GM04503 (cell line): ENCODE measurements at places on chromosomes 3 and 15.

GRCh38 chr3:87997966-87998365, 60.8 kb downstream of the CGGBP1 start:
- no peak for DNase-seq

DNA sequence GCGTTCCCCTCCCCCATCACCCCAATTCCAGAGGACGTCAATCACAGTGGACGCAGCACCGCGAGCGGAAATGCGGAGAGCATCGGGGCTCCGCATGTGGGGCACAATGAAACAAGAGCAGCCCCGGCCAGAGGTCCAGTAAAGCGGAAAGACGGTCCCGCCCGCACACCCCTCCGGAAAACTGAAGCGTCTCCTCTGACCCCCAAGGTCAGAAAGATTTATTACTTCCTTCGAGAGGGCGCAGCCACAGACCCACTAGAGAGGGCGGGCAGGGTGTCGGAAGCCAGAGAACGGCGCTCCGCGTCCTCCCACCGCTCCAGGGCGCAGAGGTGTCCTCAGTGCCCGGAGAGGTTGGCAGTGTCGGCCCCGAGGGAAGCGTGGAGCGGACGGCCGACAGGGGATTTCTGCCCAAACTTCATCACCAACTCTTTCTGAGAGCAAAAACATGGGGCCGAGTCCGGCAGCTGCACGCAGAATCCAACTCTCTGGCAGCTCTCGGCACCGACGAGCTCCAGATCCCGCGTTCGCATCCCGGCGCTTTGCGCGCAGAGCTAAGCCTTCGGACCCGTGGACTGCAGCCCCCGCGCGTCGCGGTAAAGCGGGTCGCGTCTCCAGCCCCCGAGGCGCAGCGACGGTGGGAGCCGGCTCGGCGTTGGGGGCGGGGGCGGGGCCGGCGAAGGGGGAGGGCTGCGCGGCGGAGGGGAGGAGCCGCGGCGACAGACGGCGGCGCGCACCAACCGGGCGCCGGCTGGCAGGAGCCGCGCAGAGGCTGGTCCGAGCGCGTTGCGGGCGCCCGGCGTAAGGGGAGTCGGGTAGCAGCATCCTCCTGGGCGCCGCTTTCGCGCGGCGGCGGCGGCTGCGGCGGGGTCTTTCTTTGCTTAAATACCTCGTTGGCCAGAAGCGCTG, at the start of gene CHST2:
TSS of gene CHST2 (plus strand) at position 763 of the 906 bp plus-strand sequence. CDS start 1,046 bp downstream, outside the sequence.
- no peak for DNase-seq

GRCh38 chr3:36893826-36894225, 51.0 kb downstream of the TRANK1 start:
- no peak for DNase-seq

GRCh38 chr15:99550077-99550476, 15.7 kb upstream of the MEF2A start:
- no peak for DNase-seq

- DNase-seq: no peak
Observed at GRCh38 chr3:141411251-141411771, 43.0 kb downstream of the ZBTB38 start.

DNA sequence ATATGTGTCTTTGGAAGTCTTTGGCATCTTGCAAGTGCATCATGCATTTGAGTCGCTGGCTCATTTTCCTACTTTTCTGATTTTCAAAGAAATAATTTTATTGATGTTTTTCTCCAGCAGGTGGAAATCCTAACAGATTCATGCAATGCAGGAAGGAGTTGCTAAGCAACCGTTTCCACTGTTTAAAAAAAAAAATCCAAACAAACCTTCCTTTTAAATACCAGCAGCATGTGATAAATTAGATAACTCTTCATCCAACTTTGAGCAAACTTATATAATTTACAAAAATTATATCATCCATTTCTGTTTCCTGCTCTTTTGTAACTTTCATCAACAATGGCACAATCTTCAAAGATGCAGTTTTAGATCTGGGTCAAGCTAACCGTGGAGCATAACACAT, 364.1 kb downstream of the MFSD1 start:
- DNase-seq: no peak

GRCh38 chr3:194689493-194689944, 3.8 kb downstream of the FAM43A start:
- no peak for DNase-seq

- no peak for DNase-seq
Observed at GRCh38 chr15:41416128-41416741, 660 bp upstream of the RTF1 start.

- no peak for DNase-seq
Observed at GRCh38 chr3:153028381-153028780, 133.6 kb upstream of the RAP2B start.

DNA sequence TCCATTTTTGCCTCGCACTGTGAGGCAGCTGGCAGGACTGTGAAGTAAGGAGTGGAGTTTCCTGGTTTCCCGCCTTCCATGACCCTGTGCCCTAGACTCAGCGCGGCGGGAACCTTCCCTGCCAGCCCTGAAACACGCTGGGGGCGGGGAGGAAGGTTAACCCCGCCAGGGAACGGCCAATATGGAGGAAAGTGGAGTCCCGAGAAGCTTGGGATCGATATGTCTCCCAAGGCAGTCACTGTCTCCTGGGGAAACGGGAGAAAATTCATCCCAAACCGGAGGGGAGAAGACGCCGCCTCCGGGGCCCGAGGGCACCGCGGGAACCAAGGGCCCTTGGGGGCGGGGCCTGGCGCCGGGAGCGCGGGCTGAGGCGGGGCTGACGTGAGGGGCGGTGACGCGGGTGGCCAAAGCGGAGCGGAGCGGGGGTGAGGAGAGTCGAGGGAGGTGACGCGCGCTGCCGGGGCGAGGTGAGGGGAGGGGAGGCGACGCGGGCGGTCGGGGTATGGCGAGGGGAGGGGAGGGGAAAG, at the start of gene HMCES:
TSS of gene HMCES (plus strand) at position 432 of the 527 bp plus-strand sequence. CDS start 863 bp downstream, outside the sequence.
- no peak for DNase-seq

GRCh38 chr3:96991800-96992365, 177.5 kb downstream of the EPHA6 start:
- DNase-seq: no peak

- DNase-seq: no peak
Observed at GRCh38 chr3:149593418-149594160, 64.2 kb downstream of the WWTR1 start.
